ENCODE measurements at places on chromosomes 7 and 10.

DNA sequence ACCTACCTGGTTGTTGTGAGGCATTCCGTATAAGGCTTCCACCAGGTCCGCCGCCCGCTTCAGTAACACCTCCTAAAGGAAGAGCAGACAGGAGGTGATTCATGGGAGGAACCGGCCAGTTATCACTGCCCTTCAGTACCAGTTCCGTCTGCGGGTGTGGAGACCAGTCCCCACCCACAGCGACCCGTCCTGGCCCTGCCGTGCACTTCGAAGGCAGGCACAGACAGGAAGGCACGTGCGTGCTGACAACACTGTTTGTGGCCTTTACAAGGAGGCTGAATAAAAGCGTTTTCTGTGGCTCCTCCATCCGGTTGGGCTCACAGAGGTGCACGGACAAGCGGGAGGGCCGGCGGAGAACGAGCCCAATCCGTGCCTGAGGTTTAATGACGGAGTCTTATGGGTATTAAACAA is 120.9 kb downstream of the EBF3 start:
- DNase-seq, result no peak

- DNase-seq, result no peak
Observed at GRCh38 chr7:115748123-115748738, 282.3 kb downstream of the TFEC start.

GRCh38 chr7:8724080-8724718 is 290.8 kb downstream of the NXPH1 start:
- DNase-seq, result no peak

- no peak for DNase-seq
Observed at GRCh38 chr7:81232084-81232799, 313.4 kb upstream of the SEMA3C start.

DNA sequence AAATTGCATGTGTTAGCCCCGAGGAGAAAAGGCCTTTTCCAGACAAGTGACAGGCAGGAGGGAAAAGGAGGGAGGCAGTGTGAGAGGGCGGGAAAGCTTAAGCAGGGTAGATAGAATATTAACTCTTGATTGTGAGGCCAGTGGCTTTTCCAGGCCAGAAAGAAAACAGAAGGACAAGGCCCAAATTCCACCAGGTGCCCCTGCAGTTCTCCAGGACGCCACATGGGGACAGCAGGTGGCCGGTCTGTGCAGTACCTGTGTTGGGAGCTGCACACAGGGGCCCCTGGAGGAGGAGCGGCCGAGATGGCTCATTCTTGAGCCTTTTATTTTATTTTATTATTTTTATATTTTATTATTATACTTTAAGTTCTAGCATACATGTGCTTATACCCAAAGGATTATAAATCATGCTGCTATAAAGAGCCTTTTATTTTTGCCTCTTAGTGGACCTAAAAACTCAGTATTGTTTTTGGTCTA is 141.3 kb upstream of the KLF14 start:
- DNase-seq, result peak; percentile 56

DNA sequence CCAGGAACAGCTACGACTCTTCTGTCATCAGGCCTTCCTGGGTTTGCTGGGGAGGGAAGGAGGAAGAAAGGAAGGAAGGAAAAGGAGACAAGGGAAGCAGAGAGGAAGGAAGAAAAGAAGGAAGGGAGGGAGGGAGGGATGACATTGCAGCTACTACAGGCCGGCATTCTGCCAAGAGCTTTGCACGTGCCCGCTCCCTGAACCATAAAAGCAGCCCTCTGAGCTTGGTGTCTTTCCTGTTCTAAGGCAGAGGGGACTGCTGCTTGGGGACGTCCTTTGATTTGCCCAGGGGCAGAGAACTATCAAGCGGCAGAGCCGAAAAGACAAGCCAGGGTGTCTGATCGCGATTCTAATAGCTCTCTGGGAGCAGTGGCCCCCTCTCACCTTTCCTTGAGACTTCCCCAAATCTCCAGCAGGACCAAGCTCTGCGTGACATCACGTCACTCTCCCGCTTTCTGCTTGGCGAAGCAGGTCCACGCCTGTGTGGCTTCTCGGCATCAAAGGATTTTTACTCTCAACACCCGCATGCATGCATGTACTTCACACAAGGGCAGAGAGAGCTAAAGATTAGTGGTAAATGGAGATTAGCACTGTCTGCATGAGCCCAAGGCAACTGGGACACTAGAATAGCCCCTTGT is 167.8 kb upstream of the AUTS2 start:
- no peak for DNase-seq

GRCh38 chr10:1519391-1519790 is 217.9 kb downstream of the ADARB2 start:
- no peak for DNase-seq

- no peak for DNase-seq
Observed at GRCh38 chr10:51198170-51198569, 123.9 kb downstream of the PRKG1 start.

DNA sequence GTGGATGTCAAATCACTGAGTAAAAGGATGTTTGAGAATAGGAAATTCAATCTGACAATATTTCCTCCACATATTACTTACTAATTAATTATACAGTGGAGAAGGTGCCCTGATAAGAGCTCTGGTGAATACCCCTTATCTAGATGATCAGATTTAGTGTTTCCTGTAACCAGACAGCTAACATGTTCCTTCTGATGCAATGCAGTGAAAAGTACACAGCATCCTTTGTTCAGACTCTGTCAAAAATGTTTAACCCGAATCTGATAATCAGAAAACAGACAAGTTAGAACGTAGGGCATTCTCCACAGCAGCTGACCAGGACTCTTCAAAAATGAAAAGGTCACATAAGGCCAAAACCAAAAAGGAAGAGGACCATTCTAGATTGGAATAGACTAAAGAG is 46.2 kb downstream of the WDR11 start:
- no peak for DNase-seq

GRCh38 chr7:156456503-156457115 is 184.0 kb upstream of the RNF32 start:
- no peak for DNase-seq

Data from CD4-positive, alpha-beta T cell treated with Interferon alpha-2 for 1 hour (primary cell).